ENCODE measurements at places on chromosomes 7 and 10. TPM values are rescaled to one million over a fixed set of nuclear protein-coding genes. Genes with fewer than 3 reads are reported as not detected.

The EBLN1 gene
- total RNA-seq: not detected

DNA sequence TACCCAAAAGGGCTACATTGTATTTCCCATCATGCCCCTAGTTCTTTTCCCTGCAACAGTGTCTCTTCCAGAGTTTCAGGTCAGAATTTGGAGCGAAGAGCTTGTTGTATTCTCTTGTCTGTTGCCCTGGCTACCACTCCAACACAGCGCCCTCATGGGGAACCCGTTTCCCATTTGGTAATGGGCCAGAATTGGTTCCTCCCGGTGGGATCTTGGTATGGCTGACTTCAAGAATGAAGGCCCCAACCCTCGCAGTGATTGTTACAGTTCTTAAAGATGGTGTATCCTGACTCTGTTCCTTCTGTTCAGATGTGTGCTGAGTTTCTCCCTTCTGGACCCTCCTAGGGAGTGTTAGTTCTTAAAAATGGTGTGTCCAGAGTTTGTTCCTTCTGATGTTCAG, 110.5 kb upstream of the ZNF32 start:
- H3K4me1 ChIP-seq: no peaks in the 10 kb centered on the region
- H3K27me3 ChIP-seq: no peaks in the 10 kb centered on the region
- no peaks in the 10 kb centered on the region for H3K36me3 ChIP-seq
- no peak overlapping the region for H3K4me3 ChIP-seq
- no peak for DNase-seq
- H3K27ac ChIP-seq: no peak overlapping the region

DNA sequence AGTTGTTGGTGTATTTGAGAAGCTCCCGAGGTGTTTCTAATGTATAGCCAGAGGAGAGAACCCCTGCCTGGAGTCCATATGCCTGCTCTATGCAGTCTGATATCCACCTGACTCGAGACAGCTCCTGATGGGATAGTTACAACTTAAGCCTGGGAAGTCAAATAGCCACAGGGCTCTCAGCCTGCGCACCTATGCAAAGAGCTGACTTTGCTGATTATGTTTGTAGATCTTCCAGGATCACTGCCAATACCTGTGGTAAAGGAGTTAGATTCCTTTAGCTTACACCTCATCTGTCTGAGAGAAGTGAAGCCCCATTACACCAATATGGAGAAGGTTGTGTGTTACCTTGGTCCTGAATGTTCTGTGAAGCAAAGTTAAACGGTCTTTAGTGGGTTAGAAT, 1063.3 kb downstream of the NRG3 start:
- H3K27me3 ChIP-seq: no peaks in the 10 kb centered on the region
- no peak for DNase-seq
- peaks cover 2% of the 10 kb centered on the region for H3K4me1 ChIP-seq

DNA sequence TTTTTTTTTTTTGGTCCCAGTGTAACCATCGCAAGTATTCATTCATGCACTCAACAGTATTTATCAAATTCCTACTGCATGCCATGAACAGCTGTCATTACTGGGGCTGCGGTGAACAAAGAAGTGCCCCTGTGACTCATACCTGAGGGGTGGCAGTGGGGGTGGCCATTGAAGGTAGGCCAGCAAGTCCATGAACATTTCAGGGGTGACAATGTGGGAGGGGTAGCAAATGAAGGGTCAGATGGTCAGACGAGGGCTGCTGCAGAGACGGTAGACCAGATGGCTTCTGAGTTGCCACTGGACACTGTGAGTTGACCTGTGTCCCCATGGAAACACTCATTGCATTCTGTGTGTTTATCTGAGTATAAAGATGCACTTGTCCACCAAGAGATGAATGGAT, 92.5 kb upstream of the PITRM1 start:
- DNase-seq: no peak
- no peak overlapping the region for H3K27ac ChIP-seq
- no peaks in the 10 kb centered on the region for H3K4me1 ChIP-seq

The PODXL gene
- 141 TPM for total RNA-seq

The RNF148 gene
- 1.5 TPM for total RNA-seq

The ATOH7 gene
- not detected for total RNA-seq

- no peak overlapping the region for H3K4me3 ChIP-seq
- H3K27me3 ChIP-seq: no peaks in the 10 kb centered on the region
- no peaks in the 10 kb centered on the region for H3K36me3 ChIP-seq
- no peaks in the 10 kb centered on the region for H3K4me1 ChIP-seq
These were observed 17.6 kb upstream of the FLNC start for GRCh38 chr7:128812514-128813168.

GRCh38 chr10:49108656-49109055, 6.7 kb downstream of the VSTM4 start:
- H3K27ac ChIP-seq: peak overlapping the region; percentile 73
- DNase-seq: no peak
- H3K4me3 ChIP-seq: no peak overlapping the region
- H3K27me3 ChIP-seq: no peaks in the 10 kb centered on the region
- H3K36me3 ChIP-seq: no peaks in the 10 kb centered on the region
